ENCODE measurements at places on chromosomes 6 and 20.

DNA sequence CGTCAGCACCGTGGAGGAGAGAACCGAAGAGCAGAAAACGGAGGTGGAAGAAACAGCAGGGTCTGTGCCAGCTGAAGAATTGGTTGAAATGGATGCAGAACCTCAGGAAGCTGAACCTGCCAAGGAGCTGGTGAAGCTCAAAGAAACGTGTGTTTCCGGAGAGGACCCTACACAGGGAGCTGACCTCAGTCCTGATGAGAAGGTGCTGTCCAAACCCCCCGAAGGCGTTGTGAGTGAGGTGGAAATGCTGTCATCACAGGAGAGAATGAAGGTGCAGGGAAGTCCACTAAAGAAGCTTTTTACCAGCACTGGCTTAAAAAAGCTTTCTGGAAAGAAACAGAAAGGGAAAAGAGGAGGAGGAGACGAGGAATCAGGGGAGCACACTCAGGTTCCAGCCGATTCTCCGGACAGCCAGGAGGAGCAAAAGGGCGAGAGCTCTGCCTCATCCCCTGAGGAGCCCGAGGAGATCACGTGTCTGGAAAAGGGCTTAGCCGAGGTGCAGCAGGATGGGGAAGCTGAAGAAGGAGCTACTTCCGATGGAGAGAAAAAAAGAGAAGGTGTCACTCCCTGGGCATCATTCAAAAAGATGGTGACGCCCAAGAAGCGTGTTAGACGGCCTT lies 41.6 kb downstream of the ZBTB2 start:
- no peak for DNase-seq

DNA sequence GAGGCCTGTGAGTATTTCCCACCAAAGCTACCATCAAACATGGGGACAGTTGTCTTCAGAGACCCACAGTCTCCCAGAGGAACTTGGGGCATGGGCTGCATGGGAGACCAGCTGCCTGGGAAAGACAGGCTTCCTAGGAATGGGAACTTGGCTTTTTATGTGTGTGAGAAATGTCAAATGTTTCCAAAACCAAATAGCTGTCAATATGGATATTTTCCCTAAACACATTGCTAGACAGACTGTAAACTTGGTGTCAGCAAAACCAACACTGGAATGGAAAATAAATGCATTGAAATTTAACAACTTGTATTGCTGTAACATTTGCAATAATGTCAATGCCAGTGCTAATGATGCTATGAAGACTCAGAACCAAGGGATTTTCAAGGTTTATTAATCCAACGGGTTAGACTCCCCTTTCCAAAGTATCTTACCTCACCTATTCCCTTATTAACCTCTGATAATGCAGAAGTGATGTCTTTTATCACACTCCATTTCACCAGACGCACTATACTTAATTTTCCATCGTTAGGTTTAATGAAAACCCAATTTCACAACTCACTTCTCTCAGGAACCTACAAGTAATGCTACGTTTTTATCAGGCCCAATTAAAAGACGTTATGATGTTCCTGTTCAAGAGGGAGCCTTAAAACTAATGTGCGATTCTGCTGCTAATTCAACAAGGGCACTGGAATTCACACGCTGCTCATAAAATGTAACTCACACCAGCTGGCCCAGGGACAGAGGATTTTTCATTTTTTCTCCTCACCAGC lies 546.1 kb upstream of the CHD6 start:
- no peak for DNase-seq

DNA sequence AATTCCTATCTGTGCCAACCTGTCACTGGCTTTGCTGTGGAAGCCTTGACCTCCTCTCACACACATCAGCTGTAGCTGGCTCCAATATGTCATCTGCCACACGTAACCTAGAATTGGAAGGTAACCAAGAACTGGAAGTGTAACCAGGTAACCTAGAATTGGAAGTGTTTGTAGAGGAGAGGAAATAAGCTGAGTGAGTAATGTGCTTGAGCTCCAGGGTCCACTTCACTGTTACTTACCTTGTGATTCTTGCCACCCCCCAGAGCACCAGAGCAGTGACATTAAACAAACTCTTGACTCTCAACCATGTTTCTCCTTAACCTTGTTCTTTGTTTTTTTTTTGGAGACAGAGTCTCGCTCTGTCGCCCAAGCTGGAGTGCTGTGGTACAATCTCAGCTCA lies 350.5 kb downstream of the NRN1 start:
- DNase-seq = no peak

GRCh38 chr6:33375143-33375671 lies 16.4 kb upstream of the KIFC1 start:
- DNase-seq = peak; percentile 53

DNA sequence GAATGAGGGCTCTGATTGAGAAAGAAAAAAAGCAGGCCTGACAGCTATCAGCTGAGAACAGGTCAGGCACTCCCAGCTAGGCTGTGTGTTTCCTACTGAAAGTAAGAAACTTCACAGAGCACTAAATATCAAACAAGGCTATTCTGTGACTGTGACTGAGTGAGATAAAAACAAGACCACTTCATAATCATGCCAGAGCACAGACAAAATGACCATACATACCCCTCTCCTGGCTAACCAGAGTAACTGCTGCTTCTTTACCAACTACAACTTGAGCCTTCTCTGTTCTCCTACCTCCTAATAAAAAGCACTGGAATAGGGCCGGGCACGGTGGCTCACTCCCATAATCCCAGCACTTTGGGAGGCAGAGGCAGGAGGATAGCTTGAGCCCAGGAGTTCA lies 6.8 kb upstream of the BTN1A1 start:
- no peak for DNase-seq

GRCh38 chr6:106116125-106116832 lies 30.1 kb downstream of the PRDM1 start:
- DNase-seq = peak; percentile 83

DNA sequence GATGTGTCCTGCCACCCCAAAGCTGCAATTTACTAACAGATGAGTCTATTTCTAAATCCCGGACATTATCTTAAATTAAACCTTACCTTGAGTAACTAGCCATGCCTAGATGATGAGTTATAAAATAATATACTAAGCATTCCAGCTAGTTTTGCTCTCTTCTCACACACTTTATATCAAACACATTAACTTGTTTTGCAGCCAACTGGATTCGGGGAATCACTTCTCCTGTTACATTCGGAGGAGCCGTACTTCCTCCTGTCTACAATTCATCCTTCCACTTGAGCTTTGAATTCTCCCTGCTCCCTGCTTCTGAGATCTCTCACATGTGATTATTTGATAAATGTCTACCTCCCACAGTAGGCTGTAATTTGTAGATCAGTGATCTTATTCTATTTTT lies 420.1 kb downstream of the GJA1 start:
- DNase-seq = no peak

DNA sequence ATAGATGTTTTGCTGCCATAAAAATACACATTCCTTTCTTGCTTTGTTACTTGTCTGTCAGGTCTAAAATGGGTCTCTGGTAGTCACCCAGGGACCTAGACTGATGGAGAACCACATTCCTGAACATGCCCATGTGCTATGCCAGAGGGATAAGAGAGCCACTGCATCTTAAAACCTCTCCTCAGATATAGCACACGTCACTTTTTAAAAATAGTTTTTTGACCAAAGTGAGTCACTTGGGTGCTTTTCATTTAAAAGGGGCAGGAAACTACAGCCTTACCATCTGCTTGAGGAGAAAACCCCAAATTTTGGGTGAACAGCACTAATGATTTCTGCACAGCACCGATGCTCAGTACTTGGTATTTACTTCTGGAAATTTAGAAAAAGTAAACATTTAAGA lies 197.8 kb downstream of the OGFRL1 start:
- no peak for DNase-seq

DNA sequence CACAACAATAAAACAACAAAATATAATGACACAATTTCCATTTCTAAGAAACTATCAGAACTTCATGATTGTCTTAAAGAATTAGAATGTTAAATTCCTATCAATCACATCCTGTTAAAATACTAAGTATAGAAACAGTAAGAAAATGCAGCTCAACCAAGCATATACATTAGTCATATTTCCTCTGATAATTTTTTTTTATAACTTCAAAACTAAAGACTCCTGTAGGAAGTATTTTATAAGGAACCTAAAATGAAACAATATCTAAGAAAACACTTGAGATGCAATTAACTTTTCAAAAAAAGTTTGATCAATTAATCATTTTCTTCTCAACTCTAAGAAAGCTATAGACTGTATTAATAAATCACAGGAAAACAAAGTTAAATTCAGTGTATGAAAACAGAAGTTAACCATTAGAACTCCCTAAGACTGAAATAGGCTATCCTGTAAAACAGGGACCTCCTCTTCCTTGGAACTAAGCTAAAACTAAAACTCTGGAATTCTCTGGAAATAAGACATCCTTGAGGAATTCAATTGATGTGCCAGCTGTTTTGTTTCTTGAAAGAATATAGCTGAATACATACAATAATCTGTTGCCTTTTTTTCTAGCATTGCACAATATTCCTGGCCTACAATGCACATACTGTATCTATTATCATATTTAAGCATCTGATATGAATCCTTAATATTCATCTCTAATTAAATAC lies 19.8 kb downstream of the FKBP5 start:
- no peak for DNase-seq

DNA sequence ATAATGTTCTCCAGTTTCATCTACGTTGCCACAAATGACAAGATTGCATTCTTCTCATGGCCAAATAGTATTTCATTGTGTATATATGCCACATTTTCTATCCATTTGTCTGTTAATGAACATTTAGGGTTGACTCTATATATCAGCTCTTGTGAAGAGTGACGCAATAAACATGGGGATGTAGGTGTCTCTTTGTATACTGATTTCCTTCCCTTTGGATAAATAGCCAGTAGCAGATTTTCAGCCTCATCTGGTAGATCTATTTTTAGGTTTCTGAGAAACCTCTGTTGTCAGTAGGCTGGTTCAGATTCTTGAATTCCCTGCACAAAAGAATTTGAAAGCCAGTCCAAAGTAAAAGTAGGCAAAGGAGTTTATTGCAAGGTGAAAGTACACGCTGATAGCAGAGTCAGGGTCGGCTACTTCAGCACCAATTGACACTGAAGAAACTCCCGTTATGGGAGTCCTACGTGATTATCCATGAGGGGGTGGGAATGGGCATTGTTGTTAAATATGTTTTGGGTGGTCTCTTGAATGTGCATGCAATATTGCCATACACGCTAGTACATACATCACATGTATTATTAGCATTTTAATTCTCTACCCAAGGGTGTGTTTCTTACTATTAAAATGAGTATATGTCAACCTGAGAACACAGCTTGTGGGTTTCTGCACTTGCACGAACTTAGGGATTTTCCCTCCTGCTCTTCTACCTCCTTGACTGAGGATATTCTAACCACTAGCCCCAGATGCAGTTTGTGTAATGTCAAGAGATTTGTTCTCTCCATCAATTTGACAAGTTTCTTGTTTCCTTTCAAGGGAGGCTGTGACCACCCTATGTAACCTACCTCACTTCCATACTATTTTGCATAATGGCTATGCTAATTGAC lies 14.4 kb upstream of the SLC17A2 start:
- no peak for DNase-seq

DNA sequence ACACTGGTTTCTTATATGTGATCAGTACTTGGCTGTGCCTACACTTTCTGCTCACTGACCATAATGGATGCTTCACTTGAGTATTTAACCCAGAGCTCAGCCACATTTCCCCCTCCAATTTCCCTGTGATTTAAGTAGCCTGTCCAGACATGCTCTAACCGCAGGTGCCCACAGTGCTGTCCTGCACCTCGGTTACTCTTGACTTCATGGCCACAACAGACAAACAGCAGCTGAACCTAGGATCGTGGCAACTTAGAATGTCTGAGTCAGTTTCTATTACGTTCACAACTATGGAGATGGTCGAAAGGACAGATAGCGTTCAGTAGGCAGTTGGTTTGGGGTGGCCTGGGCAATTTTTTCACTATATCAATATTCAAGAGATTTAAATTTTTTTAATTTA lies 306.9 kb upstream of the SGK1 start:
- no peak for DNase-seq

- DNase-seq = no peak
Measured at GRCh38 chr6:138429761-138430160, 25.7 kb downstream of the HEBP2 start.

GRCh38 chr6:33987531-33988021 lies 158.3 kb downstream of the GRM4 start:
- DNase-seq = no peak

DNA sequence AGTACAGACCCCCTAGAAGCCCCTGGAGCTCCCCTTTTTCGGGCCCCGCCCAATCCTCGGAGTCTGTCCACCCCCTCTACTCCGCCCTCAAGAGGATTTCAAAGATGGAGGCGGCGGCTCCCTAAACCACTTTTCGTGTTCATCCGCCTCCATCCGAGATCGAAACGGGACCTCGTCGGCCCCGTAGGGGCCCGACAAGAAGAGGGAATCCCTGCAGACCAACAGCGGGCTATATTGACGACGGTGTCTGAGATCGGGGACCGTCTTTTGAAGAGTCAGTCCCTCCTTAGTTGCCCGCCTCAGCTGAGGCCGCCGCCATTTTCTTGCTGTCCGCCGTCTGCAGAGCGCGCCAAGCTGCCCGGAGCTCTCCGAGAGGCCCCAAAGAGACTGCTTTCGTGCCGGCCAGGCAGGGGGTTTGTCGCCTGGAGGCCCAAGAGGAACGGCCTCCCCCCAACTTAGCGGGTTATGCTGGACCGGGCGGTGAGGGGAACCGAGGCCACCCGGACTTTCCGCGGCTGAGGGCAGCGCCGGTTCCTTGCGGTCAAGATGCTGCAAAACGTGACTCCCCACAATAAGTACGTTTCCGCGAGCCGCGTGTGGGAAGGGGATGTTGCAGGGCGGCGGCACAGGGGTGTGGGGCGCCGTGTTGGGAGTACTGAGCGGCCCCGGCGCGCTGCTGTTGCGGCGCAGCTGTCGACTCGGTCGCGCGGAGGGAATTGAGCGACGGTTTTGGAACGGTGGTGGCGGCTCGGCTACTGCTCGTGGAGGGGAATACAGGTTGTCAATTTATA lies 4.2 kb downstream of the BRD2 start:
- no peak for DNase-seq

GRCh38 chr6:112034616-112034995 lies 19.3 kb upstream of the CCN6 start:
- no peak for DNase-seq

- DNase-seq = peak; percentile 45
Measured at GRCh38 chr6:43579171-43579570, 3.2 kb downstream of the POLH start.

- DNase-seq = no peak
Measured at GRCh38 chr6:44954281-44954680, 373.8 kb upstream of the RUNX2 start.

GRCh38 chr6:130041594-130041993 lies 23.2 kb downstream of the L3MBTL3 start:
- DNase-seq = no peak

Measured in LNCaP clone FGC (cell line).